T1000 (cell line): ENCODE measurements at places on chromosomes 6 and 20.
A peak's percentile ranks its signal among the peaks of the same experiment; 100 is the strongest.

- no peak for DNase-seq
Observed at GRCh38 chr6:97066056-97066455, 141.5 kb downstream of the KLHL32 start.

GRCh38 chr6:42269974-42270510 is 52.4 kb upstream of the MRPS10 start:
- DNase-seq = no peak

DNA sequence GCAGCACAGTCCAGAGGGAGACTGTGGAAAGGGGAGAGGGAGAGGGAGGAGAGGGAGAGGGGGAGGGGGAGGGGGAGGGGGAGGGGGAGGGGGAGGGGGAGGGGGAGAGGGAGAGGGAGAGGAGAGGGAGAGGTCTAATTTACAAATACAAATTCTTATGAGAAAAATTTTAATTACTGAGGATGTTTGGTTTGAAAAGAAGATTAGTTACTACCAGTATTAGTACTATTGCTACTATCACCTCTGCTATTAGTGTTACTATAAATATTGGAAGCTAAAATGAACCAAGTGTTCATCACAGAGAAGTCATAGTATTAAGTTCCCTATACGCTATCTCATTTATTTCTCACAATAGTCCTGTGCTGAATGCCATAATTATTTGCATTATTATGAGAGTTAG is 14.3 kb upstream of the TSBP1 start:
- DNase-seq = no peak

DNA sequence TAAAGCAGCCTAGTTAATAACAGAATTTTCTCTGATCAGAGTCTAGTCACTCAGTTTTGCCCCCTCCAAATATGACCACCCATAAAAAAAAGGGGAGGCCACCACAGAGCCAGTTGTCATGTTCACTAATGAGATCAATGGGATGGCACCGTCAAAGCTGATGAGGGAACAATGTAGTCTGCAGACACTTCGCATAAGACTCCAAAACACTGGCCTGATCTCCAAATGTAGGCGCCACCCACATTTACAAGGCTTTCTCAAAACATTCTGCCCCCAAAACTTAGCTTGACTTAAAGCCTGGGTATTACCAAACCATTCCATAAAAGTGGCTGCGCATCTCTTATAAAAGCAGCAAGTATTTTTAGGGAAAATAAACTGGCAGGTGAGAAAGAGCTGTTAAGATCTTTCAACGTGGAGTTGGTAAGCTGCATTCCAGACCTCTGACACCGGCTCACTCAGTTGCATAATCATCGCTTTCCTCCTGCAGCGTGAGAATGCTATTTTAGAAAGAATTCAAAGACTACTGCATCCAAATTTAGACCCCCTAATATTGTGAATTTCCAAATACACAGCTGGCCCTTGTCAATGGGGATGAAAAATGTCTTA is 59.3 kb downstream of the TBC1D7 start:
- DNase-seq = no peak

- peak; percentile 46 for DNase-seq
Observed at GRCh38 chr6:81753711-81754577, 1.5 kb upstream of the TENT5A start.

GRCh38 chr6:79874531-79875134 is 72.7 kb downstream of the ELOVL4 start:
- no peak for DNase-seq

DNA sequence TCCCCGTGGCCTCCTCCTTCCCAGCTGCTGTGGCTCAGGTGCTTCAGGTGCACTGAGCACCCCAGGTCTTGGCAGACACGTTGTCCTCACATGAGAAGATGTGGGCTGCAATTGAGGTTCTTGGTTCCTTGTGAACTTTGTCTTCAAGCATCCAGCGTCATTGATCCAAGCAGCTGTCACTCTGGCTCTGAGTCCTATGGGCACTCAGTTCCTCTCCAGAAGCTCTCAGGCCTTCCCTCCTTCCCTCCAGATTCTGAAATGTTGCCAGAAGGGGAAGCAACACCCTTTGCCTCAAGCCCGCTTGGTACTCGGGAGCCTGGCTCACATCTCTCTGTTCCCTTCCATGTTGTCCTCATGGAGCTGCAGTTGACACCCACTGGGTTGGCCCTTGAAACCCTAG is 8.4 kb upstream of the MRGBP start:
- no peak for DNase-seq

GRCh38 chr20:50380697-50381040 is 129.5 kb upstream of the PTPN1 start:
- no peak for DNase-seq

DNA sequence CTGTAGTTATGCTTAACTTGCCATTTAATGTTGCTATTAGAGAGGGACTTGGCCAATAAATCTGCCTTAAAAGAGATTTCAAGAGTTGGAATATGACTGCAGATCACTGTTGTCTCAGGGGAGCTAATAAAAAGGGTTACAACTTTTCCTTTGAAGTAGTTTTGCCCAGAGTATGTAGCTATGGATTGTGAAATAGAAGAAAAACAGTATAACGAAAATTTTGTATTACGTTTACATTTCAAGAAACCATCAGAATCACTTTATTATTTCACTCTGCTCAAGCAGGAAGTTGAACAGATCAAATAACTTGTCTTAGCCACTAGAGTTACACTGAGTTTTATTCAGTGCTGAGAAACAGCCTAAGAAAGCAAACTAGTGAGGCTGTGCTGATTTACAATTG is 3.0 kb upstream of the ZSCAN26 start:
- no peak for DNase-seq

DNA sequence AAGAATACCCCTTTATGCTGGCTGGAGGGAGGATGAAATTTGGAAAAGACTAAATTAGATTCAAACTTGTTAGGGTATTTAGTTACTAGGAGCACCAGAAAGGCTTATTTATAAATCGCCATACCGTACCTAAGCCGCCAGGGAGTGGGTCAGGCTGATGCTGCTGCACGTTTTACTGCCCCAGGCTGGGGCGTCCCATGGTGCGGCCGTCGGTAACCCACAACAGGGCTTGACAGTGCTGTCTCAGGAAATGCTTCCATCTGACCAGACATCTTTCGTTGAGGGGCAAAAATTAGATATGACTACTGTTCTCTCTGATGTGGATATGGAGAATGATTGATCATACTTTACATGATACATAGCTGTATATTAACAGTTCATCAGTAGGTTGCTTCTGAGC is 52.9 kb downstream of the ARID1B start:
- no peak for DNase-seq

GRCh38 chr6:124984668-124985338 is 22.6 kb downstream of the RNF217 start:
- DNase-seq = no peak

DNA sequence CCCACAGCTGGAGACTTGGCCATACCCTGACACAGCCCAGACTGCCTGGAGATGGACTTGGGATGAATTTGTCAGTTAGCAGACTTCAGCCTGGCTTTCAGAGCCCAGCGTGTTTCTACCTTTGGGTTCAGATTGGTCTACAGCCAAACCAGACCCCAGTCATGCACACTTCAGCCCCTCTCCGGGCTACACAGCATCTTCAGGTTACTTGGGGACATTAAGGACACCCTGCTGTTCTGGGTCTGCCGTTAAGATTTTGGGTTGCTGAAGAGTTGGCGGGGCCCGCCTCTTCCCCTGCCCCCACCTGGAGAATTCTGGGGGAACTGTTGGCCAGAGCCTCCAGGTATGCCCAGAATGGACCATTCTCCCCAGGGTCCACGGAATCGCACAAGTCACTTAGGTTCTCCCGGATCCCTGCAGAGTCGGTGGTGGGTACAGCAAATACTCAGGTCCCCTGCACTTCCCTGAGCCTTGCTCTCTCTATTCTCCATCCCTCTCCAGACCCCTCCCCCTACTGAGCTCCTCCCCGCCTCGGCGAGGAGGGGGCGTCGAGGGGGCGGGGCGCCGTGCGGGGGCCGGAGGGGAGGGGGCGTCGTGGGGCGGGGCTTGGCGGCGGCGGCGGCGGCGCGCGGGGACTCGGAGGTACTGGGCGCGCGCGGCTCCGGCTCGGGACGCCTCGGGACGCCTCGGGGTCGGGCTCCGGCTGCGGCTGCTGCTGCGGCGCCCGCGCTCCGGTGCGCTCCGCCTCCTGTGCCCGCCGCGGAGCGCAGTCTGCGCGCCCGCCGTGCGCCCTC is at the start of gene PTK7:
PTK7 (plus strand) TSS at position 645 of the 794 bp plus-strand sequence. CDS start 175 bp downstream, outside the sequence.
- DNase-seq = no peak

- no peak for DNase-seq
Observed at GRCh38 chr6:42963855-42964605, 3.5 kb downstream of the GNMT start.

GRCh38 chr6:45685076-45685475 is 307.3 kb upstream of the SUPT3H start:
- DNase-seq = no peak

DNA sequence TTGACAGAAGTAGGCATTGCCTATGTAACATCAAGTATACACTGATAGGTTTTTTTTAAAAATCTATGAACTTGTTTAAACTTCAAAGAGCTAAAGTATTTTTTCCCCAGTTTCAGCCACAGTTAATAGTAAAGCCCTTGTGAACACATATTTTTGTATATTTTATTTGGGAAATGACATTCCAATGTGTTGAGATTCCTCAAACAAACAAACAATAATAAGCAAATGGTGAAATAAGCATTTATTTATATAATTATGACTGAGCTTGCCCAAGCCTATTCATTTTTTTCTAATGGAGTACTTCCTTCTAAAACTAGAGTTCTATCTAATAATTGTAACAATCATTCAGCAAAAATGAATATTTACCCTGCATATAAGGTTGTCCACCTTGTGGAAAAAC is 12.5 kb downstream of the SYCP2 start:
- DNase-seq = no peak

- no peak for DNase-seq
Observed at GRCh38 chr20:13736436-13737191, 48.1 kb downstream of the ESF1 start.

DNA sequence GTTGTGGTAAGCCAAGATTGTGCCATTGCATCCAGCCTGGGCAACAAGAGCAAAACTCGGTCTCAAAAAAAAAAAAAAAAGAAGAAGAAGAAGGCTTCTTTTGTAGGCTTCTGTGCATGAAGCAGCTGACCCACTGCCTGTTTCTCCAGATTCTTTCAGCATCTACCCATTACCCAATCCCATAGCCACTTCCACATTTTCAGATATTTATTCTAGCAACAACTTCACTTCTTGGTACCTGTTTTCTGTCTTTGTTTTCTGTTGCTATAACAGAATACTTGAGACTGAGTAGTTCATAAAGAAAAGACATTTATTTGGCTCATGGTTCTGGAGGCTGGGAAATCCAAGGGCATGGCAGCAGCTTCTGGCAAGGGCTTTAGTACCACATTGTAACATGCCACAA is 95.3 kb upstream of the SGK1 start:
- DNase-seq = no peak

DNA sequence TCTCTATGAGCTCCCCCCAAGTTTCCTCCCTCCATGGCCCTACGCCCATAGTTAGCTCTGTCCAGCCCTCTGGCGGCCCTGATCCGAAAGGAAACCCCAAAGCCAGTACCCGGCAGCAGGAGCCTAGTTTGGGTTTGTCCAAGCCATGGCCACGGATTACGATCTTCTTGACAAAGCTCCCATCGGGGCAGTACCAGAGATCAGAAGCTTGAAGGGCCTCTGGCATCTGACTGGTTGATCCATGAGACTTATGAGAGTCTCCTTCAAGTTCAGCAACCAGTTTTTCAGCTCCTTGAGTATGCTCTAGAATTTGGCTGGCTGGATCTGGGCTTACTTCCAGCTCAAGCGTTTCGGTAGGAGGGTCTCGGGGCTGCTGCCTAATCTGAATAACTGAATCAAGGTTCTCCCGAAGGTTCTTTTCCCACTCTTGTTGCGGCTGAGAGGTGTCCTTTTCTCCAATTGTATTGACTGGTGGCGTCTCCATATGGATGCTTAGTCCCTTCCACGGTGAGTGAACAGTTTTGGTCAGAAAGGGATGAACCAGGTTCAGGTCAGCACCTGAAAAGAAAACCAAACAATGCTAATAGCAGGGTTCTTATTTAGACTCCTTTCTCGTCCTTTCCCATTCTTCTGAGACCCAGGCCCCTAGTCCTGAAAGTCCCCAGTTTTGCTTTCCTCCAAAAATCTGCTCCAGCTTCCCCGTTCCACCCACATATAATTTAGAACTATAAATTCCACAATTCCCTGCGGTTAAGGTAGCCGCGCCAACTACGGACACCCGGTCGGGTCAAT is 595 bp downstream of the FKBPL start:
- DNase-seq = no peak

GRCh38 chr6:124684621-124685020 is 277.6 kb upstream of the RNF217 start:
- DNase-seq = no peak

DNA sequence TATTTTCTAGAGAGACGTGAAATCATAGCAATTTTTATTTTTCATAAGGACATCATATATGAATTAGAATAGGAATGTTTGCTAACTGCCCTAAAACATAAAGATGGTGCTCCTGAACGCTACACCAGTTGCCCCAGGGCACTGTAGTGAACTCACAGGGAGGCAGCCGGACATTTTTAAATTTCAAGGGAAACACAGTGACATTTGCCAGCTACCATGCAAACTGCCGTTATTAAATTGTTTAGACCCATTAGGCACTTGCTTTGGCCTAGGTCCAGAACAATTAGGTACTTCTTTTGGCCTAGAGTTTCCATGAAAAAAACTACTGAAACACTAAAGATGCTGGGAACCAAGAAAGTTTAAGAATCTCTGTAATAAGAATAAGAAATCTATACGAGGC is 24.9 kb upstream of the CFAP206 start:
- DNase-seq = no peak

- no peak for DNase-seq
Observed at GRCh38 chr6:166672624-166673206, 45.7 kb upstream of the RPS6KA2 start.

DNA sequence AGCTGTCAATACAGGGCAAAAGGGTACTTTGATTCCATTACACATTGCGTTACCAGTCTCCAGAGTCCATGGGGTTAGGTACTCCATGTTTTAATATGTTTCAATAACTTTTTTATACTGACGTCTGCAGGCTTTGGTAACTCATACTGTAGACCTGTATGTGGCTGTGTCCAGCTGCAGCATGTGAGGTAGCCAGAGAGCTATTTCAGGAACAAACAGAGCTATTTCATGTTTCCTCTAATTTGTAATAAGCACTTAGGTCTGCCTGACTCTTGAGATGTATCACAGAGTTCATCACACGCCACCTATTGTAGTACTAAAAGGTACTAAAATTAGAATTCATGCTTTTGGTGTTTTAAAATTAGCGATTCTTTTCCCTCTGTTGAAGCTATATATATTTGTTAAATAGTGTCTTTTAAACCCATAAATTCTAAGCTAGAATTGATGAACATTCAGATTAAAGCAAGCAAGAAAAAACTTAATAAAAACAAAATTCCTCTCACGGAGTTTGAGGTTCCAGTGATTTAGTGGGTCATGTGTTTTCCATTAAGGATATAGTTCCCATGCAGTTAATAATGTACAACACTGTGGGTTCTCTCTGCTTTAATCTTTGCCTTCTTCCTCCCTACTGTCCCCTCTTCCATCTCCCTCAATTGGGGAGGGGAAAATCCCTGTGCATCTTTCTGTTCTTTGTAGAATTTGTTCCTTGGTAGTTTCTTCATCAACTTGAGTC is 37.0 kb downstream of the FOXO3 start:
- no peak for DNase-seq
